Hippocampal formation (tissue), 2 donors: ENCODE measurements at places on chromosomes 5 and 9.

GRCh38 chr5:24232929-24233498 lies 411.8 kb downstream of the CDH10 start:
- DNase-seq: peak; percentile 14

- no peak for DNase-seq
Observed at GRCh38 chr9:18428661-18429060, 45.3 kb upstream of the ADAMTSL1 start.

DNA sequence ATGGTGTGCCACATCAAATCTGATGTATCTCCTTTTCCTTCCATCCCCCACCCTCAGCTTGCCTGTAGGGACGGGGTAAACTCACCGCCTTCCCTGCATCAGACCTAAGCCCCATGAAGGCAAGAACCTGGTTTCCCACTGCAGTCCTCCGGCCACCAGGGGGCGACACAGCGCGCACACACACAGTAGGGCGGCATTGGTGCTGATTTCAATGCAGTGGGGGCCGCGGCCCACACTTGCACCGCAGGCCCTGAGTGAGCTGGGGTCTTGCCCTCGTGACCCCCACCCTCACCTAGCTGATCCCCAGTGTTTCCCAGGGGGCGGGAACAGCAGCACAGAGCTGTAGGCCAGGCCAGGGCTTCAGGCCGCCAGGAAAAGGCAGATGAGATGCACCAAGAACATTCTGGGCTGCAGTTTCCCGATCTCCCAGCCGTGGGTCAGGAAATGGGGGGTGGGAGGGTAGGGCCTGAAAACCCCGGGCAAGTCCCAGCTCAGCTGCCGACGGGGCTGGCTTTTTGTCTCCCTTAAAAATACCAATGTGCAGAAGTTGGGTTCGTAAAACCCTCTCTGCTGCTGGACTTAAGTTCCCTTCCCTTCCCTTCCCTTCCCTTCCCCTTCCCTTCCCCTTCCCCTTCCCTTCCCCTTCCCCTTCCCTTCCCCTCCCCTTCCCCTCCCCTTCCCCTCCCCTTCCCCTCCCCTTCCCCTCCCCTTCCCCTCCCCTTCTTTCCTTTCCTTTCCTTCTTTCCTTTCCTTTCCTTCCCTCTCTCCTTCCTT lies 19.5 kb downstream of the FAM163B start:
- DNase-seq: no peak

DNA sequence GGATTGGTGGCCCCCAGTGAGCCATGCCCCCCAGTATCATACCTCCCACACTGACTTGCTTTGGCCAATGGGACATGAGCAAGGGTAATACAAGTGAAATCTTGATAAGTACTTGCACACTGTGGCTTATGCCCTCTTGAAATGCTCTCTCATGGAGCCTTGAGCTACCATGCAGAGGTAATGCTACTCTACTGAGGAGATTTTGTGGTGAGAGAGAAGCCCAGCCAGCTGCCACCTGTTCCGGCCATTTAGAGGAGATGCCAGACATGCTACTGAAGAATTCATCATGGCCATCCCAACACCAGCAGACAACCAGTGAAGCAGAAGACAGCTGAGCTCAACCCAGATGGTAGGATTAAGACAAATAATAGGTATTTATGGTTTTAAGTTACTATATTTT lies 299.5 kb downstream of the MEF2C start:
- DNase-seq: no peak

DNA sequence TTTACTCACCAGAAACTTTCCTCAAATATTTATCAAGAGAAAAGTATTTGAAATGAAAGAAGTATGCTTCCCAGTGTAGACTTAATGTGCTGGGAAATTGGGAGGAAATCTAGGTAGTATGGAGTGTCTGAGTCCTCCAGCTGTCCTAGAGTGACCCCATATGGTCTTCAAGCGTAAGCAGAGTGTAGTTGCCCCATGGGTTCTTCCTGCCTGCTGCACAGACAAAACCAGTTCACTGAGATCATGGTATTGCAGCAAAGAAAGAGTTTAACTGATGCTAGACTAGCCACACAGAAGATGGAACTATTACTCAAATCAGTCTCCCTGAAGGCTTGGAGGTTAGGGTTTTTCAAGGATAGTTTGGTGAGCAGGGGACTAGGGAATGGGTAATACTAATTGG lies 114.9 kb upstream of the PRLR start:
- no peak for DNase-seq

DNA sequence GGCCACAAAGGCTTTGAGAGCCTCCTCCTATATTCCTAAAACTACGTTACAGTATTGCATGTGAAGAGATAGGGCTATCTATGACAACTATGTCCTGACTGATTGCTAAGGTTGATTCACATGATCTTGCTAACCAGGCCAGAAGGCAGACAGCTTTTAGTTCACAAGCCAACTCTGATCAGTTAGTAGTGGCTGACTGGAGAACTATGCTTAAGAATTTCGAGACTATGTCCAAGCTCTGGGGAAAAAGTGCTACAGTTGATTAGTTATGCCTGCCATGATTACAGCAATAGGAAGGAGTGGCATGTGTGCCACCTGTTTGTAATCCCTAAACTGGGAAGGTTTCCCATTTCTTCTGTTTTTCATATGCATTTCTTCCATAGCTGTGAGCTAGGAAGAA lies 223.4 kb downstream of the DOCK8 start:
- DNase-seq: no peak

GRCh38 chr9:16516891-16517290 lies 353.6 kb downstream of the BNC2 start:
- DNase-seq: no peak

- no peak for DNase-seq
Observed at GRCh38 chr5:143226361-143226760, 177.1 kb downstream of the NR3C1 start.

GRCh38 chr5:10563945-10564837 lies at the start of gene ANKRD33B:
TSS of gene ANKRD33B (plus strand) at chr5:10564070. CDS start at chr5:10564468, 398 bp downstream.
- DNase-seq: no peak

DNA sequence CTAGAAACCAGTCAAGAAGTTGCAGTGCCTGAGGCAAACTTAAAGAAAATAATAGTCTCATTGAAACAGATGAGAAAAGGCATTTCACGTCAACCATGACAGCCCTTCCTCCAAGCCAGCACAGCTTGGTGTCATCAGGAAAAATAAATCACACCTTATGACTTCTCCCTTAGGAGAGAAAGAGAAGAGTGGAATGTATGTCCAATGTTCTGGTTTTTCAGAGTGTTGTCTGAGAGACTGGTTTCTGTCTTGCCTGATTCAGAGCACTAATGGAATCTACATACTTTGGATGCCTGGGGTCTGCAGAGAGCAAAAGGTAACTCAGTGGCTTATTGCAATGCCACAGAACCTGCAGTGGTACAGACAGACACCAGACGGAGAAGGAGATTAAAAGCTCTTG lies 105.5 kb upstream of the PDE4D start:
- DNase-seq: no peak

- peak; percentile 98 for DNase-seq
Observed at GRCh38 chr9:35111001-35111933, 4.4 kb downstream of the ATOSB start.

GRCh38 chr9:129752900-129753729 lies at the start of gene PTGES:
TSS of gene PTGES (minus strand) at chr9:129753042. CDS start at chr9:129753012, 30 bp downstream.
- DNase-seq: peak; percentile 14

GRCh38 chr9:134449180-134449916 lies 123.1 kb downstream of the RXRA start:
- DNase-seq: peak; percentile 84

GRCh38 chr9:126496181-126496576 lies 117.5 kb upstream of the LMX1B start:
- DNase-seq: no peak

GRCh38 chr5:163498886-163499285 lies 6.5 kb upstream of the MAT2B start:
- DNase-seq: no peak

DNA sequence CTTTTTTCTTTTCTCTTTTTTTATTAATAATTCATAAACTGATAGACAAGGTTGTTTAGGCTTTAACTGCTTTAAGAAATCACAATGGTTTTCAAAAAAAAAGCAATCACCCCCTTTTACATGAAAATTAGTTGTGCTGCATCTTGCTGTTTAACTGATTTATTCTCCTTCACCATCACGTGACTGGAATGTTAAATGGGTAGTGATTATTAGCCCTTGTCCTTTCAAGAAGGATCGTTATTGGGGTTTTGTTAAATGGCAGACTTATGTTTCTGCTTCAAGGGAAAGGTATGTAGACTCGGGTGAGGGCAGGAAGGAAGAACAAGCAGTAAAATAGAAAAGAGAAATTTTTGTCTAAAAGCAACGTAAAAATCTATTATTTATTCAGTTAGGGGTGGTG lies 175.6 kb upstream of the TLE4 start:
- no peak for DNase-seq

DNA sequence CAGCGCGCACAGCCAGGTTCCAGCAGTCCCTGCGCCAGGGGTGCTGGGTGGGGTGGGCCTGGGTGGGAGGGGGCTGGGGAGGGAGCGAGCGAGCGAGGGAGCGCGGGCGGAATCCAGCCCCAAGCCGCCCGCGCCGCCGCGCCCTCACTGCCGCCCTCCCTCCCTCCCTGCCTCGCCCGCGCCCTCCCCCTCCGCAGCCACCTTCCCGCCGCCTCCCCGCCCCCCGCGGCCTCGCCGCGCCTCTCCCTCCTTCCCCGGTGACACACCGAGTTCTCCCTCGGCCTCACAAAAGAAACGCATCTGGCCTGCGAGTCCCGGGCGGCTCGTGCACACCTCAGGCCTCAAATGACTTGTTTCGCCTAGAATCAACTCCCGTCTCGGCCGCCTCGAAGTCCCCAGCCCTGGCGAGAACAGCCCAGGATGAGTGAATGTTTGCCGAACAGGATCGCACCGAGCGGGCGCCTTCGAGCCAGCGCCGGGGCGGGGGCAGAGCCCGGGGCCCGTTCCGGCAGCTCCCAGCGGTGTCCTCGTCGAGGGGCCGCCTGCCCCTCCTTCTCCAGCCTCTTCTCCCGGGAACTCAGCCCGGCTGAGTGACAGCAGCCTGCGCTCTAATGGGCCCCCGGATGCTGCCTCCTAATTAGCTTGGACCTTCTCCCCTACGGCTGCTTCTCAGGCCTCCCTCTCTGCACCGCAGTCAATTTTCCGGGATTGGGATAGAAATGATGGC lies 371 bp upstream of the PITX1 start:
- DNase-seq: no peak

- no peak for DNase-seq
Observed at GRCh38 chr5:131514316-131515283, 120.4 kb downstream of the RAPGEF6 start.

DNA sequence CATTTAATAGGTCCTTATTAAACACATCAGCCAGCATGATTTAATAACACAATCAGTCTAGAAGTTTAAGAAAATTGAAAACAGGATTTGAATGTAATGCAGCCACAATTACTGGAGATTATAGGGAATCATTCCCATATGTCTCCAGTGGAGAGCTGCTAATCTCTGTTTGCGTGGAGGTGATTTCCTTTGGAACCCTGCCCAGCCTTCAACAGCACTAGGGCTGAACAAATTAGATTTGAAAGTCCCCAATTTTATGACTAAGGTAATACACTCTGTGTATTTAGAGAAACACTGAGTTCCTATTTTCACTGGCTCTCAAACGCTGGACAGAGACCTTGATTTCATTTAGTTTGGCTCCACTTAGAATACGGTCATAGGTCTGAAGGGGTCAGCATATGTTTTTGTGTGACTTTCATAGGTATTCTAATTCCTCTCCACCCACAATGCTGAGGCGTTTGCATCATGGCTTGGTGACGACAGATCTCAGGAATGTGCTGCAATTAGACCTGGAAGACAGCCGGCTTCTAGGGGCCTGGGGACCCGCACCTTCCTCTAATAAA lies 508.3 kb downstream of the EBF1 start:
- no peak for DNase-seq

DNA sequence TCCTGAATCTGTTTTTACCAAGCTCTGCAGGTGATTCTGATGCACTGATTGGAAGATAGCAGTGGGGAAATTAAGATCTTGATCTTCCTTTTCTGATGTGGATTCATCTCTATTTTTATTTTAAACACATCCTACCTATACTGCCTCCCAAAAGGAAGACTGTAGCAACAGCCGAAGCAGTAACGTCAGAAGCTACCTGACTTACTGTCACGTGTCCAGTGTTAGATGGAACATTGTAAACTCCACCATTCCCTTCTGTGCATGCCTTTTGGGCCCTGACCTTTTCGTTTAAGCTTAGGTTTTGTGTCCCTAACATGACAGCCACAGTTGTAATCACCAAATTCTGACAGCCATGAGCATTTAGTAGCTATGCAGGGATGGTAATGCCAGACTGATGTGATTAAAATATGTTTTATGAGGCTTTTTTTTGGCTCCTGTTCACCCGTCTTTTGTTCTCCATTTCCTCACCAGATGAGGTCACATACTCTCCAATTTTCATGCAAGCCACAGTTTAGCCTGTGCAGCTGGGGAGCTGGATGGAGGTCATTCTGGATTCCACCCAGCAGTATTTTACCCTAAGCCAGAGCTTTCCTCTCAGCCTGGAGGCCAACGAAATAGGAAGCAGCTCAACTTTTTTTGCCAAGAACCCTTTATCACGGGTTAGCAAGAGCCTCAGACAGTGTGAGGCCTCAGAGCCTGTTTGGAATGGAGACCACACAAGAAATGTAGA lies 15.6 kb upstream of the FOXD1 start:
- no peak for DNase-seq
